ENCODE measurements at places on chromosomes 11 and 22.
A peak's percentile ranks its signal among the peaks of the same experiment; 100 is the strongest.

GRCh38 chr11:101126551-101127196 is 2.9 kb downstream of the PGR start:
- DNase-seq: no peak

DNA sequence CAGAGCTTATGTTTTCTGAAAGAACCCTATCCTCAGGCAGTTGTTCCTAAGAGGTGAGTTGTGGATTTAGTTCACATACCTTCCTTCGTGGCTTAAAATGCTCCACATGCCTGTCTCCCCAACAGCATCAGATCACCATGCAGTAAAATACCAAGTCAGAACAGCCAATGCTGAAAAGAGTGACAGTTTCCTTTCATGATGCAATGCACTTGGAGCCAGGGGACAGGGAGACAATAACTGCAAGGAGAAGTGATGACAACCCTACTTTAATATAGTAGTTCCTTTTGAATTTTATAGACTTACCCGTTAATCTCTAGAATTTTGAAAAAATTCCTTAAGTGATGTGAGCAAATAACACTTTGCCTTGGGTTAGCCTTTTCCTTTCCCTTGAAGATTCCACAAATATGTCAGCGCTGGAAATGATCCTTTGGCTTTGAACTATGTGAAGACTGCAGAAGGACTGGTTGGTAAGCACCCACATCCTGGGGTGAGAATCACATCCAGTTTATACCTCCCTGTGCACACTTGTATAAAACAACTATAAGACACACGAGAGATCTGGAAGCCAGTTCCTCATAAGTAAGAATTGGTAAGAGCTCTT is 71.2 kb downstream of the PIWIL4 start:
- no peak for DNase-seq

- DNase-seq: no peak
These were observed 857.0 kb downstream of the KCNA4 start for GRCh38 chr11:29159552-29160465.

- DNase-seq: no peak
These were observed 1.7 kb downstream of the CHRM1 start for GRCh38 chr11:62919476-62919875.

- DNase-seq: no peak
These were observed 879 bp downstream of the TMEM121B start for GRCh38 chr22:17120281-17120680.

DNA sequence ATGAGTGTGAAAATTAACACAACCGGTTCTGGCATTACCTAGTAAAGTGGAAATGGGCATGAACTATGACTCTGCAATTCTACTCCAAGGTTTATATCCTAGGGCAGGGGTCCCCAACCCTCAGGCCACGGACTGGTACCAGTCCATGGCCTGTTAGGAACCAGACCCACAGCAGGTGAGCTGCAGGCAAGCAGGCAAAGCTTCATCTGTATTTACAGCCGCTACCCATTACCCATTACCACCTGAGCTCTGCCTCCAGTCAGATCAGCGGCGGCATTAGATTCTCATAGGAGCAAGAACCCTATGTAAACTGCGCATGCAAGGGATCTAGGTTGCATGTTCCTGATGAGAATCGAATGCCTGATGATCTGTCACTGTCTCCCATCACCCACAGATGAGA is 49.8 kb downstream of the MORC2 start:
- no peak for DNase-seq

GRCh38 chr11:58965246-58965985 is 26.1 kb downstream of the GLYATL1 start:
- DNase-seq: no peak

DNA sequence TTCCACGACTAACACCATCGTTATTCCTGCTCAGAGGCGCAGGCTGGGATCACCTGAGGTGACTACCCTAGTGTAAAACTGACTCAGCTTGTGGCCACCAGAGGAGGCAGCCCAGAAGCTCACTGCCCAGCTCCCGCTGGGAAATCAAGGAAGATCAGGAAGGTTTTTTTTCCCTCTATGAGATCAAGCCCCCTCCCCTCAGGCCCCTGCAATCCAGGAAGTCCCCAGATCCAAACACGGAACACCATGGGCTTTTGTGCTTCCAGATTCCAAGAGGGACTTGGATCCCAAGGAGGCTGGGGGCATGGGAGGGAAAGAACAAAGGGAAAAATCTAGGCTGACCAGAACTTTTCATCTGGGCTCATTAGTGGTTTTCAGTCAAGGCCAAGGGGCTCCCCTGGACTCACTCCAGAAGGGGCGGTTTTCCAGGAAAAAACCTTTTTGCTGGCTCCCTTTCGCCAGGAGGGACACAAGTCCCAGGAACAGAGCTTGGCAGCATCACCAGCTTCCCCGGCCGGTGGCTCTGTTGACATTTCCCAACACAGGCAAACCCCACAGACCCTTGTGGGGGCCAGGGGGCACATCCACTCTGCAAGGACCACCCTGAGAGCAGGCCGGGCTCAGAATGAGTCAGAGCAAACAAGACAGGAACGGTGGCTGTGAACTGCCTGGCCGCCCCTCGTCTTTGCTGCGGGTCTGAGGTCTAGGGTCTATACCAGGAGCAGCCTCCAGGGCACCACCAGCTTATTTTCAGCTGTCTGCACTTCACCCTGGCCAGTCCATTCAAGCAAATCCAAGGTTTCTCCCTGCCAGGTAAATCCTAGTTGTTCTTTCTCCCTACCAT is 36.8 kb downstream of the MYH9 start:
- DNase-seq: no peak

DNA sequence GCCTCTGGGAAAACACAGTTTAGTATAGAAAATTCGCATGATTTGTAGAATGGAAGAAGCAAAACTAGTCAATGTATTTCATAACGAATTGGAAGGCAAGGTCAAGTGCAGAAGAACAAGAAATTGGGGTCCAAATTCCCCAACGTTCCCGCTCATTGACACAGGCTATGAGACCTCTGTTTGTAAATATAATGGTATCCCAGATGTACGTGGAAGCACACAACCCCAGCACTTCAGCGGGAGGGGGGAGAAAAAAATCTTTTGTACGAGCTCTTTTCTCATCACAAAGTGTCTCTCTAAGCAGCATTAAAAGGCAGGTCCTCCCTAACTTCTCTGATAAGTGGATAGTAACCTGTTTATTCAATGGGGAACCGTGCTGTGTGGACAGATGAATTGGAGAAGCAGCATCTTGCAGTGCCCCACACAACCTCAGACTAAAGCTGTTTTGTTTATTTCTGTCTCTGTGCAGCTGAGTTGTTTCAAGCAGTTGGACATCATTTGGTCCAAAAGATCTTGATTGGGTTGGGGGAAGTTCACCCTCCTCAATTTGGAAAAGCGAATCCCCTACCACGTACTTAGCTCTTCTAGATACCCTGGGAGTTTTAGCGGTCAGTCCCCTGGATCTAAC is 1.1 kb upstream of the GAB2 start:
- DNase-seq: no peak

GRCh38 chr11:27339941-27340340 is 23.1 kb downstream of the CCDC34 start:
- no peak for DNase-seq

DNA sequence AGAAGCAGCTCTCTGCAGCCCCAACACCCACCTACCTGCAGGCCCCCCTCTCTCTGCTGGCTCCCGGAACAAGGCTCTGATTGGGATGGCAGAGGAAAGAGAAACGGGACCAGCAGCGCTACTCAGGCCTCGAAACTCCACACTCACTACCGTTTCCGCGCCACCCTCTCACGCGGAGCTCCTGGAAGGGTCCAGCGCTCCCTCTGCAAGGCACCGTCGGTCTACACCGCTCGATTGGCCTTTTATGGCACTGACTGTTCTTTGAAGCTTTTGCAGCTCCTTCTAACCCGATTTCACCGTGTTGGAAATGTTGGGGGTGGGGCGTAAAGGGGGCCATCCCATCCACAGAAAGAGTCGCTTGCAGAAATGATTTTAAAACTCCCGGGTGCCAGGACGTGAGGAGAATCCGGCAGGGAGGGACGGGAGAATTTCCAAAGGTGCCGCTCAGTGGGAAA is 323 bp upstream of the PANX1 start:
- DNase-seq: peak; percentile 16

DNA sequence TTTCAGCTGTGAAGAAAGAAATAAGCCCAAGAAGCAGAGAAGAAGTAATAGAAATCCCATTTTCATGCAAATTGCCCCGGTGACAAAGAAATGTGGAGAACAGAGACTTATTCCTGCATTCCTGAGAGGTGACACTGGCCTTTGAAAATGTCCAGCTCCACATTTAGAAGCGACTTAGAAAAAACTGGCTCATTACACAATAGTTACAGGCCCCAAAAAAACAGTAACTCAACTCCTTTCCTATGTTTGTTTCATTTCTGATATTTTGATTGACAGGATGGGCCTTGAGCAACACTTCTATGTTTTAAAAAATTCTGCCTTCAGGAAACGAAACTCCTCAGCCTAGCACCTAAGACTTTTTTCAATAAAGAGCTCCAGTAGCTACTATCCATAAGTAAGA is 726.9 kb upstream of the TENM4 start:
- no peak for DNase-seq

GRCh38 chr11:131002145-131002544 is 85.9 kb upstream of the SNX19 start:
- no peak for DNase-seq

DNA sequence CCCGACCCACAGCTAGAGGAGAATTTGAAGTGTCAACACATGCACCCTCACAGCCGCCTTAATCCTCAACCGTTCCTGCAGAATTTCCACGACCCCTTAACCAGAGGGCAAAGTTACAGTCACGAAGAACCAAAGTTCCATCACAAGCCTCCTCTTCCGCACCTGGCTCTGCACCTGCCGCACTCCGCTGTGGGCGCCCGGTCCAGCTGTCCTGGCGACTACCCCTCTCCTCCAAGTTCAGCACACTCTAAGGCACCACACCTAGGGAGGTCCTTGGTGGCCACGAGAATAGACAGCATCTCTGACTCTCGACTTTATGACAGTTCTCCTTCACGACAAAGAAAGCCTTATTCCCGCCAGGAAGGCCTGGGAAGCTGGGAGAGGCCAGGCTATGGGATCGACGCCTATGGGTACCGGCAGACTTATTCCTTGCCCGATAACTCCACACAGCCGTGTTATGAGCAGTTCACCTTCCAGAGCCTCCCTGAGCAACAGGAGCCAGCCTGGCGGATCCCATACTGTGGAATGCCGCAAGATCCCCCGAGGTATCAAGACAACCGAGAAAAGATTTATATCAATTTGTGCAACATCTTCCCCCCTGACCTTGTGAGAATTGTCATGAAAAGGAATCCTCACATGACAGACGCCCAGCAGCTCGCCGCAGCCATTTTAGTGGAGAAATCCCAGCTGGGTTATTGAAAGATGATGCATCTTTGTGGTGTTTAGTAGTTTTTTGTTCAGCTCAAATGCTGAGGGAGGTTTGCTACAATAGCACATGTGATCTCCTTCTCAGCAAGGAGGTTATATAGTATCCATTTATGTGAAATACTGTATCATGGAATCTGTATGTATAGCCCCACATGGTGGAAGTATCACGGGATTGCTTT is 72.1 kb downstream of the ZC3H12C start:
- DNase-seq: no peak

DNA sequence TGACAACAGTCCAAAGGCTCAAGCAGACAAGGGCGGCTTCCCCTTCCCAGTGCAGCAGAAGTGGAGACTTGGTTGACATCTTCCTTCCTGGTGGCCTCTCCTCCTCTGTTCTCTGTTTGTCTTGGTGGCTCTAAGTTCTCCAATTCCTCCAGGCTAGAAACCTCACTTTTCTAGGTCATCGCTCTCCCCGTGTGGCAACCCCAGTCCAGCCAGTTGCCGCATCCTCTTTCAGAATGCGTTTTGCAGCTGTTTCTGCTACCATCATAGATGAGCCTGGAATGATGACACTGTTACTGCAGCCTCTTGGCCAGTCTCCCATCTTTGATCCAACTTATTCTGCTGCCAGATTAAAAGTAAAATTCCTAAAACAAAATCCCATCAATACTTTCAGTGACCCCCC is 201.5 kb downstream of the TRIM29 start:
- no peak for DNase-seq

GRCh38 chr11:65133724-65134123 is 595 bp downstream of the SYVN1 start:
- DNase-seq: no peak

DNA sequence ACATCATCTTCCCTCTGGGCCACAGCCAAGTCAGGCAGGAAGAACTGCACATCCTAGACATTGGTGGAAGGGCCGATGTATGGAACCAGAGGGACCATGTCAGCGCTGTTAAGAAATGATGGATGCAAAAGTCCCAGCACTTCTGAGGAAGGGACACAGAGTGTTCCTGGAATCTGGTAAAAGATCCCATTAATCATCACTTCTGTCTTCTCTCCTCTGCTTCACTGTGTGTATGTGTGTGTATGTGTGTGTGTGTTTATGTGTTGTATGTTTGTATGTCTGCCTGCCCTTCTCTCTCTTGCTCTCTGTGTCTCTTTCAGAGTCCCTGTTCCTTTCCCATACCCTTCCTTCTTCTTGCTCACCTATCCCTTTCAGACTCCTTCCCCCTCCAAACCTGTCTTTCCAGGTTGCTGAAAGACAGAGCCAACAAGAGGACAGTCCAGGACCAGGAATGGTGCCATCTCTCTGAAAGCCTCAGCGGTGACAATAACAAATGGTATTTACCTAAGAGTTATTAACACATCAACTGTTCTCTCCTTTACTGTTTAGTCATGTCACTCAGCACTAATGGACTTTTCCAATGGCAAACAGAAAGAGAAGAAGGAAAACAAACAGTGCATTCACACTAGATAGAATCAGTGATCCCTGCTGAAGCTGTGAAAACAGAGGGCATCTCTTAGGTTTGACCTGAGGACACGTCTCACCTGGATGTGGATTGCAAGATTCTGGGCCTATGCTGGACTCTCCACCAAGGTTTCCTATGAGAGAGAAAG is 47.1 kb downstream of the EHF start:
- DNase-seq: no peak

DNA sequence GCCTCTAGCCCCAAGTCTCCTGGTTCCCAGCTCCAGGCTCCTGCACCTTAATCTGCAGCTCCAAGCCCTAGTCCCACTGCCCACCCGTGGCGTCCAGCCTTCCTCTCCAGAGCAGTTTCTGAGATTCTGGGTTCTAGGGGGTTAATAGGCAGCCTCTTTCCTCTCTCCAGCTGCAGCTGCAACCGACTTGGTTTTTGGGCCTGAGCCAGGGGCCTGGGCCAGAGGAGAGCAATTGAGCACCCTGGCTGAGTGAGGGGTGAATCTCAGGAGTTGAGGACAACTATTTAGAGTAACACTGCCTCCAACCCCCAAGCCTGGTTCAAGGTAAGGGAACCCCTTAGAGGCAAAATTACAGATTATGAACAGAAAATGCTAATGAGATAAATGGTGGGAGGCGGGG is 9.0 kb upstream of the CHRM1 start:
- no peak for DNase-seq

- no peak for DNase-seq
These were observed 316.6 kb upstream of the NCAM1 start for GRCh38 chr11:112644410-112645131.
